Epithelial cell of proximal tubule (primary cell): ENCODE measurements at places on chromosomes 12 and 14. TPM values are rescaled to one million over a fixed set of nuclear protein-coding genes. Genes with fewer than 3 reads are reported as not detected.

GRCh38 chr14:103623883-103624482 is 5.0 kb upstream of the KLC1 start:
- no peak for DNase-seq

DNA sequence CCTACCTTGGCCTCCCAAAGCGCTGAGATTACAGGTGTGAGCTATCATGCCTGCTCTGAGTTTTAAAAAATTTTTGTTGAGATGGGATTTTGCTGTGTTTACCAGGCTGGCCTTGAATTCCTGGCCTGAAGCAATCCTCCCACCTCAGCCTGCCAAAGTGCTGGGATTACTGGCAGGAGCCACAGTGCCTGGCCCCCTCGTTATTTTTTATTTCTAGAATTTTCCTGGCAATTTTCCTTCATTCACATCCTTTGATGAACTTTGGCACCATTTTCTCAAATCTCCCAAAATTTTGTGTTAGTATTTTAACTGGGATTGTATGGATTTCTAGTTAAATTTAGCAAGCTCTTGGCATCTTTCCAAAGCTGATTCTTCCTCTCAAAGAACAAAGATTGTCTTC is 24.6 kb upstream of the SCARB1 start:
- no peak for DNase-seq

DNA sequence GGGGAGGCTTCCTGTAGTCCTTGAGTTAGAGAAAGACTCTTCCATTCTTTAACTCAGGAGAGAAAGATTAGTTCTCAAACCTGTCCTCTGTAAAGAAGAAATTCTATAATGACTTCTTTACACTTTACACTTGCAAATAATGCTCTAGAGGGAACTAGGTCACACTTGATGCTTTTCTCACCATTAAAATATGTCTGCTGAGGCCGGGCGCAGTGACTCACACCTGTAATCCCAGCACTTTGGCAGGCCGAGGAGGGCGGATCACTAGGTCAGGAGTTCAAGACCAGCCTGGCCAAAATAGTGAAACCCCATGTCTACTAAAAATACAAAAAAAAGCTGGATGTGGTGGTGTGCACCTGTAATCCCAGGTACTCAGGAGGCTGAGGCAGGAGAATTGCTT is 6.3 kb downstream of the NTN4 start:
- no peak for DNase-seq

DNA sequence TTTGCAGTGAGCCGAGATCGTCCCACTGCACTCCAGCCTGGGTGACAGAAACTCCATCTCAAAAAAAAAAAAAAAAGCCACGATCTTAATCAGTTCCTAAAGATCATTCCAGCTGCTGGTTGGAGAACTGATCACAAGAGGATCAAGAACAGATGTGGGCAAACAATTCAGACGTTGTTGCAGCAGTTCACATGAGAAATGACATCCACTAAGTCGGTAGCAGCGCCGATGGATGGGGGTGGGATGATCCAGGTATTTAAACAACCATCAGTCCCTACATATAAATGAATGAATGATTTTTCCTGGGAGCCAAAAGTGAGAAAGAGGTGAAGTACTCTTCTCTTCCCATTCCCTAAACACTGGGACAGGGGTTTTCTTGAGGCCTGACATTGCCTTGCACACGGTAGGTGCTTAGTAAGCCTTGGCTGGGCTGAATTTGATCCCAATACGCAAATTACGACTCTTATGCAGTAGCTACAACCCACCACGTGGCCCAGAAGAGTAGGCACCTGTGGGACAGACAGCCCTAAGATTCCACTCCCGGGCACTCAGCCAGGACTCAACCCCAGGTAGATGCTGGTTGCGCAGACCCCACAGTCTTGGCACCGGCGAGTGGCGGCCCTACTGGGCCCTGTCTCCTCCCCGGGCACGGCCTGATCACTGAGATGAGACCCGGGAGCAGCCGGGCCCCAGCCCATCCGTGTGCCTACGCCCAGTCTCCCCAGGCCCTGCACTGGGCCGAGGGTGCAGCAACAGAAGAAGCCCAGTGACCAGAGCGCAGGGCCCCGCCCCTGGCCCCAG is 565 bp downstream of the SPRYD3 start:
- DNase-seq, result no peak

DNA sequence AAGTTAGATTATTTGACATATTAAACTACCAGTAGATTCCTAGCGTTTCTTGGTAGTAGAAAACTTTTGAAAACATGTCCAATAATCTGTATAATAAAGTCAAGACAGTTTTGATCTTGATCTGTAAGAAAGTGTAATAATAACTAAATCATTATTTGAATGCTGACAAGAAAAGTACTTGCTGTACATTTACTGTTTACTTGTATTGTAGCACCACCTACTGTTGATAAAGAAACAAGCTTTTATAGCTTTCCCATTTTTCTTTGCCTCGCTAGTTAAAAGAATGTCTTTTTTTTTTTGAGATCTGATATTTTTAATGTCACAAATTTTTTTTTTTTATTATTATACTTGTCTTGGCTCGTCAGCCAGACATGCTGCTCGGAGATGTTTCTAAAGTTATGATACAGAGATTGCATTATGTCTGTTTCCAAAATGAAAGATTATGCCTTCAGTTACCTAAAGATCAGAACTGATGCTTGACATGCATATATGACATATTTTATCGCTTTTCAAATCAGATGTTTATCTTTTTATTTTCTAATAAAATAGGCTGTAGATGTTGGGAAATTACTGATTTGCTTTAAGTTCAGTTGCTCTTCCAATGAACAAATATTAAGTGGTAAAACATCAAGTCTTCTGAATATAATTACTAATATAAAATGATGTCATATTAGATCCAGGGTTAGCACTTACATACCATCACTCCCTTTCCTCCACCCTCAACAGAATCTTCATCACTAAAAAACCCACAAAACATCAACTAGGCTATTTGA is 140.5 kb downstream of the AKAP6 start:
- peak; percentile 40 for DNase-seq

DNA sequence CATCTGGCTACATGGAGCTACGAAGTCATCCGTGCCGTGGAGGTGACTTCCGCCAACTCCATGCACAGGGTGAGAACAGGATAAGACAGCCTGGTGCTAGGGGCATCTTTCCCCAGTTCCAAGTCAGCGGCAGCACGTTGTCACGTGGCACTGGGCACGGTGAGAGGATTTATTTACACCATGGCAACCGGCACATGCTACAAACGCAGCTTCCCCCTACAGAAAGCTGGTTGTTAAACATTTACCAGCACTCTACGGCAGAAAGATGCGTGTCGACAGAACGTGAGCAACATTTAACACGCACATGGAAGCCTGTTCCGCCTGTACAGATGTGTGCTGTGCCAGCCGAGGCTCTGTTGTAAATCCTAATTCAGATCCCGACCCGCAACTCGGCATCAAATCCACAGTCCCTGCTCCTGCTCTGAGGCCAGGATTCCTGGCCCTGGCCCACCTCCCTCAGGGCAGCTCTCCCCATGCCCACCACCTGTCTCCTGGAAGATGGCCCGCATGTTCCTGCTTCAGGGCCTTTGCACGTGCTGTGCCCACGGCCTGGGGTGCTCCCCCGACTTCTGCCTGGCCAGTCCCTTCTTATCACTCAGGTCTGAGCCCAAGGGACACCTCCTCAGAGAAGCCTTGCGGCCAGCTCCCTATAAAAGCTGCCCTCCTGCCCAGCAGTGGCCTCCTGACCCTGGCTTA is 114.1 kb downstream of the RFLNA start:
- no peak for DNase-seq

DNA sequence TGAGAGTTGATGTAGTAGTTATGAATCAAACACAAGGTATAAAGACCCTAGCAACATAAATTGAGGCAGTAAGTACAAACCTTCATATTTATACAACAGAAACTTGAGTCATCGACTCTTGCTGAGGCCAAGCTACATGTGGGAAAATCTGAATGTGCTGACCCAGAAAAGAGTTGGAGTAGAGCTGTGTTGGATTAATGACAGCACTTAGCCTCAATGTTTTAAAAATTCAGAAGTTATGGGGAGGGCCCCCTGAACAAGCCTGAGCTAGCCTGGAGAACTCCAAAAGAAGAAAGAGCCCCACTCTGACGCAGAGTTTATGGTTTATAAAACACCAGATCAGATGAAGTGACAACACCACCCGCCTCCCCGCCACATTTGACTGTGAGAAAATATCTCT is 100.0 kb downstream of the DUSP6 start:
- DNase-seq, result no peak

DNA sequence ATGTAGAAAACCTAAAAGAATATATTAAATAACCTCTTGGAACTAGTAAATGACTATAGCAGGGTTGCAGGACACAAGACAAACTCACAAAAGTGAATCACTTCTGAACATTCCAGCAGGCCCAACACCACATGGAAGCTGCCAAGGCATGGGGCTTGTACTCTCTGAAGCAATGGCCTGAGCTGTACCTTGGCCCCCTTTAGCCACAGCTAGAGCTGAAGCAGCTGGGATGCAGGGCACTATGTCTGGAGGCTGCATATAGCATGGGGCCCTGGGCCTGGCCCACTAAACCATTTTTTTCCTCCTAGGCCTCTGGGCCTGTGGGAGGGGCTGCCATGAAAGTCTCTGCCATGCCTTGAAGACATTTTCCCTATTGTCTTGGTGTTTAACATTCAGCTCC is 1067.3 kb downstream of the LRFN5 start:
- no peak for DNase-seq

- no peak for DNase-seq
Measured at GRCh38 chr14:84819528-84819927, 710.4 kb upstream of the FLRT2 start.

DNA sequence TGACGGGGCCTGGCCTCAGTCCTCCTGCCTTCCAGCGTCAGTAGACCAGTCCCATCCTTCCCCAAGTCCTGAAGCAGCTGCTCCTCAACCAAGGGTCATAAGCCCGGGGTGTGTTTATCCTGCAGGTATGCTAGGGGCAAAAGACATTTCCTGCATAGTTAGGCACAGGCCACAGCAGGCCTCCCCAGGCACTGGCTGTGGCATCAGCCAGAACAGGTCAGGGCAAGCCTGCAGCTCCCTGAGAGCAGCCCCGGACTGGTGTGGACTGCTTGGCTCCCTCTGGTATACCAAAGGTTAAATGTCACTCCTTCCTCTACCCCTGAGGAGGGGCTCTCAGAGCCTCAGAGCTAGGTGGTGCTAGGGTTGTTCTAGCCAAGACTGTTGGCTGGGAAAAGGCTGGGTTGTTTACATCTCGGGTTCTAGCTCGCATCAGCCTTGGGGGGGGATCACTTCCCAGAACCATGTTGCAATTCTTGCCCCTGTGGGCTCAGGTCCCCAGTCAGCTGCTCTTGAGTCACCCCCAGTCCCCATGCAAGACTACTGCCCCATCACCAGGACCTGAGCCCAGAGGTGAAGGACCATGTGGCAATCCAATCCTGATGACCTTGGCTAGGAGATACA is 2.9 kb downstream of the MMP14 start:
- DNase-seq, result no peak

GRCh38 chr12:109140560-109140959 is 24.2 kb downstream of the ACACB start:
- no peak for DNase-seq

GRCh38 chr14:61557262-61557661 is 138.1 kb upstream of the HIF1A start:
- DNase-seq, result no peak

DNA sequence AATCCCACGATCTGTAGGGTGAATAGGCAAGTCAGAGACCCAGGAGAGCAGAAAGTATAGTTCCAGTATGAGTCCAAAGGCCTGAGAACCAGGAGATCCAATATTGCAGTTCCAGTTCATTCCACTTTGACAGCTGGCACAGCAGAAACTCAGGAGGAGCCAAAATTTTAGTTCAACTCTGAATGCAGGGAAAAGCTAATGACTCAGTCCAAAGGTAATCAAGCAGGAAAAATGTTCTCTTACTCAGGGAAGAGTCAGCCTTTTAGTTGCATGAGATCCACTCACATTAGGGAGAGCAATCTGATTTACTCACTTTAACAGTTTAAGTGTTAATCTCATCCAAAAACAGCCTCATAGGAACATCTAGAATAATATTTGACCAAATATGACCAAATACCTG is 130.2 kb upstream of the LRFN5 start:
- DNase-seq, result peak; percentile 66

- no peak for DNase-seq
Measured at GRCh38 chr12:118361092-118361404, 11.7 kb downstream of the TAOK3 start.

DNA sequence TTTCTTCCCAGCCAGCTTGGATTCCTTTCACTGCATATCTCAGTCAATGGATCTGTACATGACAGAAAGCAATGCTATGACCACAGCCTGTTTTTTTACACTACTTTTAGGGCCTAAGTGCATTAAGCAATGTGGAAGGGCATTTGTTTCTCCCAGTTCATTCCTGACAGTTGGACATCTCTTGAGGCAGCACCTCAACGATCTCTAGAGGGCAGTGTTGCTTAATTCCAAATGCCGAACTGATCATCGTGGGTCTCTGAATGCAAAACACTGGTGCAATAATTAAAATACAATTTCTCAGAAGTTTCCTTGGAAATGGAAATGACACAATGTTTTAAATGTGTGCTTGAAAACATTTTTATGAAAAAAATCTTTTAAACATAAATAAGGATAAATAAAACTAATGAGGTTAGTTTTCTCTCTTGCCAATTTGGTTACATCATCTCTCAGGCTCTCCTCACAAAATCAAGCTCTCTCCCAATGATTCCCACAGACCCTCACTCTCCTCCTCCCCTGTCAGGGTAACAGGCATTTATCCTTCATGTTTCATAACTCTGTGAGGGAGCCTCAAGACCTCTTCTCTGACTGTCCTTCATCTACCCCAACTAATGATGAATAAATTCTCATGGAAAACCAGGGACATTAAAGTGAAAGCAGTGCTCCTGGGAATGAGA is 192.4 kb upstream of the SLC16A7 start:
- DNase-seq, result peak; percentile 22

- DNase-seq, result no peak
Measured at GRCh38 chr12:10272467-10272866, 35.2 kb upstream of the KLRD1 start.

GRCh38 chr14:55426891-55427290 is 13.5 kb downstream of the TBPL2 start:
- no peak for DNase-seq

- DNase-seq, result no peak
Measured at GRCh38 chr12:127625176-127625771, 641.7 kb upstream of the TMEM132C start.

Gene KMT2D
- 16.6 and 17.2 TPM in 2 replicates for total RNA-seq

Gene LMNTD1
- total RNA-seq, result not detected in 2 replicates

Gene FBLN5
- total RNA-seq, result 2.2 and 4.8 TPM in 2 replicates

Gene SLC38A6
- 14.1 and 15.6 TPM in 2 replicates for total RNA-seq

Gene FOXM1
- 36.8 and 67.8 TPM in 2 replicates for total RNA-seq

Gene C12orf56
- 0.29 and 0.65 TPM in 2 replicates for total RNA-seq
